A375 (cell line): ENCODE measurements at places on chromosomes 13 and 19. TPM values are rescaled to one million over a fixed set of nuclear protein-coding genes. Genes with fewer than 3 reads are reported as not detected.

MEDAG gene
- not detected in 2 replicates for total RNA-seq

NRTN gene
- total RNA-seq = 1.1 and 1.2 TPM in 2 replicates

GJB6 gene
- total RNA-seq = not detected in 2 replicates

MAP2K7 gene
- total RNA-seq = 24.0 and 34.1 TPM in 2 replicates

ABHD13 gene
- 6.5 and 7.3 TPM in 2 replicates for total RNA-seq

GNA15 gene
- not detected in 2 replicates for total RNA-seq

ZNF507 gene
- total RNA-seq = 9.7 and 9.8 TPM in 2 replicates

UBE2L5 gene
- total RNA-seq = 0.05 TPM in 1 of 2 replicates, not detected in the other

SMAD9 gene
- total RNA-seq = 0.49 and 0.88 TPM in 2 replicates

DKKL1 gene
- 0.30 and 0.48 TPM in 2 replicates for total RNA-seq

MTUS2 gene
- 0.08 and 0.48 TPM in 2 replicates for total RNA-seq

ZNF547 gene
- 0.66 and 1.4 TPM in 2 replicates for total RNA-seq

SMIM44 gene
- not detected in 2 replicates for total RNA-seq

ATP8B3 gene
- total RNA-seq = 1.5 and 1.7 TPM in 2 replicates

ZSCAN1 gene
- total RNA-seq = not detected in 2 replicates

SIAH3 gene
- not detected in 2 replicates for total RNA-seq

CYP4F11 gene
- 0.58 and 0.72 TPM in 2 replicates for total RNA-seq

LILRA6 gene
- not detected in 2 replicates for total RNA-seq

SERP2 gene
- not detected in 2 replicates for total RNA-seq

DCT gene
- total RNA-seq = not detected in 2 replicates

YJEFN3 gene
- total RNA-seq = 6.2 and 8.1 TPM in 2 replicates

GADD45GIP1 gene
- 148 and 190 TPM in 2 replicates for total RNA-seq

PRRG2 gene
- 0.74 and 2.8 TPM in 2 replicates for total RNA-seq

LYPD3 gene
- total RNA-seq = 0.85 and 0.94 TPM in 2 replicates

FGF22 gene
- total RNA-seq = 0.91 and 1.0 TPM in 2 replicates

ERVK3-1 gene
- 96.2 and 96.7 TPM in 2 replicates for total RNA-seq

LGI4 gene
- 0.64 and 3.0 TPM in 2 replicates for total RNA-seq

CEP89 gene
- total RNA-seq = 12.4 and 12.8 TPM in 2 replicates

KIR3DL2 gene
- total RNA-seq = not detected in 2 replicates

OLFM2 gene
- 0.50 and 0.53 TPM in 2 replicates for total RNA-seq

ZNF225 gene
- 3.8 and 5.5 TPM in 2 replicates for total RNA-seq

GPC6 gene
- 19.4 and 21.5 TPM in 2 replicates for total RNA-seq

ZNF100 gene
- total RNA-seq = 7.5 and 7.8 TPM in 2 replicates

STK24 gene
- 82.6 and 108 TPM in 2 replicates for total RNA-seq

RASGRP4 gene
- total RNA-seq = not detected in 2 replicates

ATXN8OS gene
- total RNA-seq = not detected in 2 replicates

MBD3L2 gene
- not detected in 2 replicates for total RNA-seq

NUDT19 gene
- total RNA-seq = 15.8 and 19.0 TPM in 2 replicates
